ENCODE measurements at places on chromosomes 2 and 18.

GRCh38 chr2:184633726-184634125 lies 35.4 kb downstream of the ZNF804A start:
- DNase-seq: no peak

DNA sequence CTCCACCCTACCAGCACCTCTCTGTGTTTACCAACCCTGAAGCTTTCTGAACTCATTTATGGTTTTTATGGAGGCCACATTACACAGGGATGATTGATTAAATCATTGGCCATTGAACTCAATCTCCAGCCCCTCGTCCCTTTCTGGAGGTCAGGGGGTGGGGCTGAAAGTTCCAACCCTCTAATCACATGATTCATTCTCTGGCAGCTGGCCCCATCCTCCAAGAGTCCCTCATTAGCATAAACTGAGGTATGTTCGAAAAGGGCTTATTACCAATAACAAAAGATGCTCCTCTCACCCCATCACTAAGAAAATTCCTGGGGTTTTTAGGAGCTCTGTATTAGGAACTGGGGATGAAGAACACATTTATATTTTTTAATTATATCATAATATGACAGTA lies 92.3 kb downstream of the DIS3L2 start:
- DNase-seq: no peak

- DNase-seq: no peak
These were observed 18.5 kb downstream of the RRM2 start for GRCh38 chr2:10140841-10141610.

GRCh38 chr18:34773961-34774766 lies 64.1 kb downstream of the DTNA start:
- no peak for DNase-seq

- no peak for DNase-seq
These were observed 114.2 kb downstream of the FHOD3 start for GRCh38 chr18:36411745-36412168.

DNA sequence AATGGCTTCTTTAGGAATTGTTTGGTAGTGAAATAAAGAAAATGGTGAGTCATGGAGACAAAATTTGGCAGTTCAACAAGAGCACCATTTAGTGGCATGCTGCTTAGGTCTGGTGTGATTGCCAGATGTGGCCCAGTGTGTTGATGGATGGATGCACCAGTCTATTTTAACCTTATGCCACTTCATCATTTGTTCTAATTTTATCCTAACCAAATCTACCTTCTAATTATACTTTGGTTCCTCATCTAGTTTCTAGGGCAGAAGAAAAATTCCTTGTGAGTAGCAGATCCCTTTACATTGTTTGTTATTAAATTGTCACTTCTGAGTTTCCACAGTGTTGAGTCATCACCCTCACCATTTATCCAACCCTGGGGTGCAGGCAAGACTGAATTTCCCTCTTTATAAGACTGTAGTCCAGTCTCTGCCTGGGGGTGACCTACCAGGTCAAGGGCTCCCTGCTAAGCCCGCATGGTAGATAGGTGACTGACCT lies 32.5 kb downstream of the NABP1 start:
- no peak for DNase-seq

GRCh38 chr2:18149660-18150246 lies 271.3 kb downstream of the KCNS3 start:
- DNase-seq: no peak

DNA sequence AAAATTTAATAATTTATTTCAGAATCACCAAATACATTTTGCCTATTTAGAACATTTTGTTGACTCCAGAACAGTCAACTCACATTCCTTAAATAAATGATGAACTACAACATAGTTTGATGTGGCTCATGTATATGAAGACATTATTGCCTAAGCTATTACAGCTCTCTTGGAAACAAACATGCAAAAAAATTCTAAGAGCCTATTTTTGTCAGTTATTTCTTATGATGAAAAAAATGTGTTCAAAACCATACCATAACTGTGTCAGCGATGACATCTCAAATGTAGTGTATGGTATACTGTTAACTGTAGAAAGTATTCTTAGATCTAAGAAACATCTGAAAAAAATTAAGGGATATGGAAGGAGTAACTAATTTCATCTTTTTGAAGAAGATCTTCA lies 6.3 kb upstream of the EMILIN2 start:
- DNase-seq: no peak

- no peak for DNase-seq
These were observed 31.0 kb upstream of the MSH6 start for GRCh38 chr2:47751856-47752414.

DNA sequence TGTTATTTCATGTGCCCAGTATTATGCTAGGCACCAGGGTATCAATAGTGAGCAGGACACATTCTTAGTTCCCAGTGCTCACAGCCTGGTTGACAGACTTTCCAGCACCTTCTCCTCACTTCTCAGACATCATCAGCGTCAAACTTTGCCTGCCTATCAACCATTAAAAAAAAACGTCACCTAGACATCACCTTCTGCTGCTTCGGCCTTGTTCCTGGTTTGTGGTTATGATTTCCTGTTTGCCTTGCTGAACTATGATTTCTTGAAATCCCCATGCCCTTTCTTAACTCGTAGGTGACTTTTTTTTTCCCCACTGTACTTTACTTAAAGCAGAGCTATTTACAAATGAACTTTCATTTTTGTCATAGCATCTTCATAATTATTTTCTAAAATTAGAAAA lies 60.4 kb upstream of the NABP1 start:
- no peak for DNase-seq

GRCh38 chr18:399631-400135 lies 100.8 kb downstream of the COLEC12 start:
- no peak for DNase-seq

DNA sequence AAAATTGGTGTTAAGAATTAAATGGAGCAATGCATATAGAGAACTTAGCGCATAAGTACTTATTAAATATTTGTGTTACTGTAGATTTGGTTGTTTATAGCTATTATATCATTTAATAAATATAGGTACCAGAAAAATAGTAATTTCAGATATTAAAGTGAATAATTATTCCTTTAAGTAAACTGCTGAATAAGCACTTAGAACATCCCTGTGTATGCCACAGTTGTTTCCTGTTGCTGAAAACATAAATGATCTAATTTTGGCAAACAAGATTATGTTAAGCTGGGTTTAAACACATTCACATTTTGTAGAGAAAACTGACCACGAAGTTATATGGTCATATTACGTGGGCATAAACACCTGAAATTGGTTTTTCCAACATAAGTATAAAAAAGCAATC lies 388.0 kb upstream of the ZNF804A start:
- no peak for DNase-seq

- DNase-seq: no peak
These were observed 61.7 kb upstream of the RALBP1 start for GRCh38 chr18:9413576-9413975.

All from stimulated activated CD4-positive, alpha-beta T cell treated with anti-CD3 and anti-CD28 coated beads, Interleukin-1b, Interleukin-23, amount 100 ng/mL, for 1 hour (primary cell).